Uterus (tissue), 4 donors: ENCODE measurements at places on chromosomes 2 and 18.

- H3K36me3 ChIP-seq, result no peaks in the 10 kb centered on the region
- peak; percentile 75 for DNase-seq
- H3K27me3 ChIP-seq, result no peaks in the 10 kb centered on the region
- H3K27ac ChIP-seq, result peak overlapping the region; percentile 64
- no peaks in the 10 kb centered on the region for H3K4me1 ChIP-seq
Observed at GRCh38 chr2:176653479-176654443, 384.5 kb downstream of the MTX2 start.

GRCh38 chr2:195613922-195614321 lies 43.1 kb upstream of the SLC39A10 start:
- H3K36me3 ChIP-seq, result no peaks in the 10 kb centered on the region
- H3K27ac ChIP-seq, result peak overlapping the region; percentile 59
- no peaks in the 10 kb centered on the region for H3K27me3 ChIP-seq
- DNase-seq, result no peak

- H3K27ac ChIP-seq, result peak within 1 kb of the TSS; percentile 95
- no peaks in the 10 kb centered on the region for H3K4me1 ChIP-seq
- DNase-seq, result peak; percentile 74
- no peaks in the 10 kb centered on the region for H3K27me3 ChIP-seq
- peak within 1 kb of the TSS; percentile 68 for H3K4me3 ChIP-seq
- no peaks in the 10 kb centered on the region for H3K36me3 ChIP-seq
Observed at GRCh38 chr2:190343536-190344275, at the start of gene INPP1. Gene INPP1, plus strand, starts transcription at chr2:190343589. Its CDS starts 16,514 bp downstream, at chr2:190360103.

DNA sequence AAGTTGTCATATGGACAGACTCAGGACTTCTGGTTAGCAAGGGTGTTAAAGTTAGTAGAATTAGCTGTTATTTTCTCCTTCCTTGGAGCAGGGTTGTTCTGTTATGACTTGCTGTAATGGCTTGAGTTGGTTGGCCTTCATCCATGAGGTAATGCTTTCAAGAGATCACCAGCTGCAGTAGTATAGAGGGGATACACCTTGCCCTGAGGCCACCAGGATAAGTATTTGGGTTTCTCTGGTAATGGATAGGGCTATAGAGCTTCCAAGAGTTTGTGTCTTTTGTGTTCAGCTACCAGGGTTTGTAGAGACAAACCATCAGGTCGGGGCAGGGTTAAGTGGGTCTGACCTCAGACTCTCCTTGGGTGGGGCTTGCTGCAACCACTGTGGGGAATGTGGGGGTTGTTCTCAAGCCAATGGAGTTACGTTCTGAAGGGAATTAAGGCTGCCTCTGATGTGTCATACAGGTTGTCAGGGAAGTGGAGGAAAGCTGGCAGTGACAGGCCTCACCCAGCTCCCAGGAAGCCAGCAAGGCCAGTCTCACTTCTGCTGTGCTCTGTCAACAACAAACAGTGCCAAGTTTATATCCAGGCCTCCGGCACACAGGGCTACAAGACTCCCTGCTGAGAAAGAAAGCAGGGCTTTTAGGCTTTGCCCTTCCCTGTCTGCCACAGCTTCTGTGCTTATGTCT lies 356.6 kb downstream of the SPAG16 start:
- no peaks in the 10 kb centered on the region for H3K27me3 ChIP-seq

DNA sequence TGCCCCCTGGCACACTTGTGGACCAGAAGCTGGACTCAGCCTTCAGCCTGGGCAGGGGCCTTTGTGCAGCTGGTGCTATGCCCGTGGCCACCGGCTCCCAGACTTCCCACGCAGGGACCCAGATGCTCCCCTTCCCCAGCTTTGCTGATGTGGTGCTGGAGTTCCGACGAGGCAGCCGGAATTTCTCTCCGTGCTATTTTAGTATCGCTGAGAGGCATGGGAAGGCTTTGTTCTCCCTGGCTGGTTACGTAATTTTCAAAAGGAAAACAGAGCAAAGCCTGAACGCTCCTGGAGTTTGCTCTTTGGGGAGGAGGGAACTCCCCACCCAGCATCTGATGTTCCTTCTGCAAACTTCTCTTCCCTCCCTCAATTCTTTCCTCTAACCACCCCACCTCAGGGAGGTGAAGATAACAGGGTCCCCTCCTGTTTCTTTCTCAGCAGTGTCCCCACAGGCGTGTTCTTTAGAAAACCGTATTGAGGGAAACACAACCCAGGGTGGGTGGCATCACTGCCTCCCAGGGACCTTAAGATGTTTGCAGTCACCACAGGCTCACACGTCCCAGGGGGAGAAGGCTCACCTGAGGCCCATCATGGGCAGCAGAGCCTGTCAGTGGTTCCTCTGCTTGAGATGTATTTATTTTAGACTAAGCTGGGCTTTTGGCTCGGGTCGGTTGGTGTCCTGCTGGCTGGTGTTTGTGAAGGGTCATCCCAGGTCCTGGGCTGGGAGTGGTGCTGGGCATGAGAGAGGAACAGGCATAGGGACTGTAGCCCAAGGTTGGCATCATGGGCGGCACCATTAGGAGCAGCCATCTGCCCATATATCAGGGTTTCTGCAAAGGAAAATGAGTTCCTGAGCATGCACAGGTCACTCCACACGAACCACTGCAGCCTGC lies 95.0 kb downstream of the MAPK4 start:
- no peak overlapping the region for H3K4me3 ChIP-seq
- no peaks in the 10 kb centered on the region for H3K4me1 ChIP-seq
- H3K27ac ChIP-seq, result no peak overlapping the region
- no peaks in the 10 kb centered on the region for H3K36me3 ChIP-seq
- no peaks in the 10 kb centered on the region for H3K27me3 ChIP-seq

DNA sequence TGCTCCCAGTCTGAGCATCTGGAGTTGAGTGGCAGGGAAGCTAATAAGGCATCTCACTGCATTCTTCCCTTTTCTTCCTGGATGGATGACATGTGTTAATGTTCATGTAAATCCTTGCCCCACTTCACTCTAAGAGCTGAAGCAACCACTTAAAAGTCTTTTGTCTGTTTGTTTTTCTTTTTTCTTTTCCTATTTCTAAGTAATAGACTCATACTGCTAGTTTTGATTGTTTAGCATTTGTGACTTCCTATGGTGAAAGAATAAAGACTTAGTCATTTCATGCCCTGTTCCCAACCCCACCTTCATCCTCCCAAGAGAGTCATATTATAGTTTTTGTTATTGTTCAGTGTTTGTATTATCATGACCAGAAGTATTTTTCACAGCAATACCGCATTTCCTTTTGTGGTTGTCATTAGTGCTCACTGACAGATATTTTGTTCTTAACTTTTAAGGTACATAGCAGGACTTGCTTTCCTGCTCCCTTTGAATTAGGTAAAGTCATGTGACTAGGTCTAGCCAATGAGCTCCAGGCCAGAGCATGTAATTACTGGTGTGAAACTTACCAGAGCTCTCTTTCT lies 18.1 kb upstream of the SPP2 start:
- no peaks in the 10 kb centered on the region for H3K27me3 ChIP-seq
- DNase-seq, result no peak
- H3K4me1 ChIP-seq, result no peaks in the 10 kb centered on the region
- H3K27ac ChIP-seq, result no peak overlapping the region

DNA sequence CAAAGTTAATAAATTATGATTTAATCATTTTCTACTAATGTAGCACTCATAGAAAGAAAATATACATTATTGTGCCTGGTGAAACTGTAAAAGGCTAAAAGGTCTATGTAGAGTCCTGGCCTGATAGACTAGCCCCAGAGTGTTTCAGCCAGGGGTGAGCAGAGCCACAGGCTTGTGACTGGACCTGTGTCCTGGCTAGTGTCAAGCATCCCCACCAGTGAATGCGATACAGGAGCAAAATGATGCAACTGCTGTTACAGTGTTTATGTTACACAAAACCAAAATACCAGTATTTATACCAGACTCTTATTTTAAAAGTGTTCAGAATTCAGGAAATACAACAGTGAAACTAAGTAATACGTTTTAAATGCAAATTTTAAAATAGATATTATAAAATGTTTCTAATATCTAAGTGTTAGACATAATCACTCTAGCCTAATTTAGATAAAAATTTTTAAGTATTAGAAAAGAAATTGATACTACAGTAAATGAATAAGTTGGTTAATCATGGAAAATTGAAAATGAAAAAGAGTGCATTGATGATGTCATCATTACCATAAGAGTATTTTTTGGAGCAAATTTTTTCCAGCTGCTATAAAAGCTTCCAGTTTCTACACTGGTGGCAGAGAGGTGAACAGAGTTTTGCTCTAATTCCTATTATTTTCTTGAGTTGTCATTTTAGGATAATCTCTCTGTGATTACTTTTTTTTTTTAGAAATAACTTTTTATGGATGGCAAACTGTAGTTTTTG lies 6.2 kb upstream of the TSPYL6 start:
- H3K36me3 ChIP-seq, result no peaks in the 10 kb centered on the region
- H3K27me3 ChIP-seq, result no peaks in the 10 kb centered on the region
- no peaks in the 10 kb centered on the region for H3K4me1 ChIP-seq
- H3K27ac ChIP-seq, result no peak overlapping the region
- DNase-seq, result no peak
- no peak overlapping the region for H3K4me3 ChIP-seq

DNA sequence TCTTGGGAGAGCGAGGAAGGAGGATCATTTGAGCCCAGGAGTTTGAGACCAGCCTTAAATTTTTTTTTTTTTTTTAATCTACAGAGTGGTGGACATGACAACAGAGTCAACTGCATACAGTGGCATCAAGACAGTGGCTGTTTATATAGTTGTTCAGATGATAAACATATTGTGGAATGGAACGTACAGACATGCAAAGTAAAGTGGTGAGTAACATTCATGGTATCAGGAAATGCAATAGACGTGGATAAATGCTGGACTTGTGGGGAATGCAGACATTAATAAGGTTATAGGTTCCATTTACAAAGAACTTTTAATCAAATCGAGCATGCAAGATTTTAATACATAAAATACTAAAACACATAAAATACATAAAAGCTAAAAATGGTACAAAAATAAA lies 11.9 kb downstream of the WDR43 start:
- no peaks in the 10 kb centered on the region for H3K4me1 ChIP-seq
- no peak for DNase-seq
- no peak overlapping the region for H3K4me3 ChIP-seq
- no peak overlapping the region for H3K27ac ChIP-seq

DNA sequence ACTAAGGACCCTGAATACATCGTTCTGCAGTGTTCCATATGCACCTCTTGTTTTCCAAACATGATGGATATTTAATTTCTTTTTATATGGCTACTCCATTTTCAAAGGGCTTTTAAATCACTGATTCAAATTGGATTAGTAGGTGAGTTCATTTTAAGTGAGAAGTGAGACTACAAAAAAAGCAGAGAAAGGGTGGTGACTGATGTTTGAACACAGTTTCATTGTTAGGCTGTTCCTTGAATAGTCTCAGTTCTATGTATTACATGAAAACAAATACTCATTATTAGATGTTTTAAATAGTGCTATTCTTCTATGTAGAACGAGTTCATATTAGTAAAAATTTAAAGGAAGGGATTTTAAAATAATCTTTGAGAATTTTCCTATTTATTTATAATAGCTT lies 72.7 kb upstream of the STON1 start:
- H3K27me3 ChIP-seq, result no peaks in the 10 kb centered on the region
- no peaks in the 10 kb centered on the region for H3K36me3 ChIP-seq
- no peak overlapping the region for H3K27ac ChIP-seq
- no peak for DNase-seq
- H3K4me3 ChIP-seq, result no peak overlapping the region

GRCh38 chr2:229350117-229350805 lies 79.2 kb upstream of the PID1 start:
- no peaks in the 10 kb centered on the region for H3K36me3 ChIP-seq
- no peak overlapping the region for H3K4me3 ChIP-seq
- H3K27me3 ChIP-seq, result no peaks in the 10 kb centered on the region
- H3K27ac ChIP-seq, result no peak overlapping the region
- no peak for DNase-seq
- H3K4me1 ChIP-seq, result no peaks in the 10 kb centered on the region

- H3K4me1 ChIP-seq, result no peaks in the 10 kb centered on the region
- no peaks in the 10 kb centered on the region for H3K27me3 ChIP-seq
- H3K36me3 ChIP-seq, result no peaks in the 10 kb centered on the region
- no peak overlapping the region for H3K27ac ChIP-seq
Observed at GRCh38 chr2:1781291-1782080, 37.2 kb upstream of the PXDN start.

DNA sequence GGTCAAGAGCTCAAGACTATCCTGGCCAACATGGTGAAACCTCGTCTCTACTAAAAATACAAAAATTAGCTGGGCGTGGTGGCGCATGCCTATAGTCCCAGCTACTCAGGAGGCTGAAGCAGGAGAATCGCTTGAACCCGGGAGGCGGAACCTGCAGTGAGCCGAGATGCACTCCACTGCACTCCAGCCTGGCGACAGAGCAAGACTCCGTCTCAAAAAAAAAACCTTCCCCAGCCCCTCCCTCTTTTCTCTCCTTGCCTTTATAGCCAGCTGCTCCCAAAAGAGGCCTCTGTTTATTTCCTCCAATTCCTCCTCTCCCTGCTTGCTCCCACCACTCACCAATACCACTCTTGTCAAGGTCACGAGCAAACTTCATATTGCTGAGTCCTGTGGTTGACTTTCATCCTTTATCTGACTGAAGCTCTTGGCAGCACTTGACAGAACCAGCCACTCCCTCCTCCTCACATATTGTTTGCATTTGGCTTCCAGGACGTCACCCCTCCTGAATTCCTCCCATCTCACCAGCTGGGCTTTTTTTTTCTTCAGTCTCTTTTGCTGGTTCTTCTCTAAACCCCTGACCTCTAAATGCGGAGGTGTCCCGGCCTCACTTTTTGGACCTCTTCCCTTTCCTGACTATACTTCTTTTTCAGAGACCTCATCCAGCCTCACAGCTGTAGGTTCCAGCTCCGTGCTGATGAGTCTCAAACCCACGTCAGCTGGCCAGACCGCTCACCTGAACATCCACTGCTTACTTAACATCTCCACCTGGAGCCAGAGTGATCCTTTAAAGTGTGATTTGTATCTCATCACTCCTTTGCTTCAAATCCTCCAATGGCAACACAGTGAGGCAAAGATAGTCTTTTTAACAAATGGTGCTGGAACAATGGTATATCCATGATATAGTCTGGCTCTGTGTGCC lies 84.6 kb upstream of the CAB39 start:
- H3K4me1 ChIP-seq, result no peaks in the 10 kb centered on the region
- no peak for DNase-seq
- H3K4me3 ChIP-seq, result no peak overlapping the region
- no peaks in the 10 kb centered on the region for H3K27me3 ChIP-seq

- peak overlapping the region; percentile 83 for H3K27ac ChIP-seq
- no peaks in the 10 kb centered on the region for H3K27me3 ChIP-seq
- H3K36me3 ChIP-seq, result no peaks in the 10 kb centered on the region
- H3K4me1 ChIP-seq, result no peaks in the 10 kb centered on the region
- no peak overlapping the region for H3K4me3 ChIP-seq
Observed at GRCh38 chr2:237291138-237291792, 122.7 kb downstream of the COL6A3 start.

DNA sequence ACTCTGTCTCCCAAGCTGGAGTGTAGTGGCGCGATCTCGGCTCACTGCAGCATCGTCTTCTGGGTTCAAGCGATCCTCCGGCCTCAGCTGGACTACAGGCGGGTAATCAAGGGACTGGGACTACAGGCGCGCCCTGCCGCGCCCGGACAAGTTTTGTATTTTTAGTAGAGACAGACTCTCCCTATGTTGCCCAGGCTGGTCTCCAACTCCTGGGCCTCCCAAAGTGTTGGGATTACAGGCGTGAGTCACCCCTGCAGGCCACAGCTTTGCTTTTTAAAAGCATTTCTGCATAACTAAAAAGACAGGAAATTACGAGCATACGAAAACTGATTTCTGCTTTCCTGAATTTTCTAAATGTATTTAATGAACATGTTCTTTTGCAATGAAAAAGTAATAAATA lies 916 bp upstream of the OSBPL1A start:
- H3K4me1 ChIP-seq, result no peaks in the 10 kb centered on the region
- H3K27me3 ChIP-seq, result no peaks in the 10 kb centered on the region
- H3K4me3 ChIP-seq, result no peak overlapping the region
- no peak overlapping the region for H3K27ac ChIP-seq

GRCh38 chr2:236608710-236609109 lies 39.1 kb downstream of the ACKR3 start:
- no peak for DNase-seq
- H3K4me3 ChIP-seq, result no peak overlapping the region
- H3K4me1 ChIP-seq, result no peaks in the 10 kb centered on the region
- no peaks in the 10 kb centered on the region for H3K36me3 ChIP-seq
